ENCODE measurements at places on chromosomes 11 and 22. TPM values are rescaled to one million over a fixed set of nuclear protein-coding genes. Genes with fewer than 3 reads are reported as not detected.

CUL5 gene
- 25.8 TPM for total RNA-seq

HSD17B12 gene
- total RNA-seq = 53.1 TPM

SLC5A4 gene
- 2.7 TPM for total RNA-seq

FJX1 gene
- total RNA-seq = 64.6 TPM

DNHD1 gene
- 5.1 TPM for total RNA-seq
